ENCODE measurements at places on chromosomes 5 and 9.

DNA sequence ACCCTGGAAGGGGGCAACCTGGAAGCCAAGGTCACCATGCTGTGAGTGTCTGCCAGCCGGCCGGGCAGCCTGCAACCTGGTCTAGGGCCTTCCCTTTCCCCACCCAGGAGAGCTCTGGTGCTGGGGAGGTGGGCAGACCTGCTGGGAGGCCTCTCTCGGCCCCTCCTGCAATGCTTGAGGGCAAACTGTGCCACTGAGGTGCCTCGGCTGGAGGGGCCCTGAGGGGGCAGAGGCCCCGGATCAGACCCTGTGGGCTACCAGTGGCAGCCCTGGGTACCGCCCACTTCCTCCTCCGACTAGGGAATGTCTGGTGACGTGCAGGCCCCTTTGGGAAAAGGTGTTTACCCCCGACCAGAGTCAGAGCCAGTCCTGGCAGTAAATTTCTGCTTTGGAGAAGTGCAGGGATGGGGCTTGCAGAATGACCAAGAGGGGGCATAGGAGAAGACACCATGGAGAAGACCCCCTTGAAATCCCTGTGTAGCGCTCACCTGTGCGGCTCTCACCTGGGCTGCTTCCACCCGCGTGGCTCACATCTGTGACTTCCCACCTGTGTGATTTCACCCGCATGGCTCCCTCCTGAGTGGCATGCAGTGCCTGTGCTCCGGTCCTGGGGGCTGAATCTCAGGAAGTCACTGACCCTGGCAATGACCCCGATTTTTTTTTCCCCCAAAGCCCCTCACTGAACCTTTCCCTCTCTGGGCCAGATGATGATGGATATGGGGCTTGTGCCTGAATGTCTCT, 1.1 kb downstream of the LCN1 start:
- DNase-seq = no peak

- DNase-seq = no peak
Observed at GRCh38 chr5:73007051-73007450, 51.2 kb downstream of the FCHO2 start.

DNA sequence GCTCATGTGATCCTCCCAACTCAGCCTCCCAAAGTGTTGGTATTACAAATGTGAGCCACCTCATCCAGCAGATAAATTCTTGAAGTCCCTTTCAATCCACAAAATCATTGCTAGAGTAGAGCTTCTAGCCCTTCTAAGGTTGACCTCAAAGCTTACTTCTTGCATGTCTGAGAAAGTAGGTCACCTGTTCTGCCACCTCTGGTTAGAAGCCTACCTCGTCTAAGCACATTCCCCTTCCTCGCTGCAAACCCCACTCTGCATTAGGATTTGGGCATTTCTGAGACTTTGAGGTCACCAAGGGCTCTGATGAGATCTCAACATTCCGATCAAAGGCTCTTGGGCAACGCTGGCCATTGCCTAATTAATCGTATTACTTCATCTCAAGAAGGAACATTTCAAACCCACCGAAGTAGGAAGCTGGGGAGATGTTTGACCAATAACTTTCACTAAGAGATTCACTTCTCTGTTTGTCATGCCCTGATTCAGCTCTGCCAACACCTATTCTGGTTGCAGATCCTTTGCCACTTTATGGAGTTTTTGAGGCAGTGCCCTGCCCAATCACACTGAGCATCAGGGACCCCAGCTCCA, 8.6 kb downstream of the ADAM19 start:
- no peak for DNase-seq

DNA sequence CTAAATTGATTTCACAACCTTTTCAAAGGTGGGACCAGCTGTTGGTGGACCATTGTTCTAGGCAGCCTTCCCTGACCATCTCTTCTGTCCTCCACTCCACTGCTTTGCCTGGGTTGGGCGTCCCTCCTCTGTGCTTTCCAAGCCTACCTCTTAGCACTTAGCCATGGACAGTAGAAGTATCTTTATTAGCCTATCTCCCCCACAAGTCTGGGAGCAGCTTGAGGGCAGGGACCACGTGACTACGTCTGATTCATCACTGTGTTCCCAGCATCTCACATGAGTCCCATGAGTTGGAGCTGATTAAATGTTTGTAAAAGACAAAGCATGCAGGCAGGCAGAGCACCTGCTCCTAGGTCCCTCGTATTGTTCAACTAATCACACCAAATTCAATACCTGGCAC, 20.9 kb downstream of the MORN5 start:
- no peak for DNase-seq

- DNase-seq = no peak
Observed at GRCh38 chr5:26872337-26872736, 166.0 kb downstream of the CDH9 start.

DNA sequence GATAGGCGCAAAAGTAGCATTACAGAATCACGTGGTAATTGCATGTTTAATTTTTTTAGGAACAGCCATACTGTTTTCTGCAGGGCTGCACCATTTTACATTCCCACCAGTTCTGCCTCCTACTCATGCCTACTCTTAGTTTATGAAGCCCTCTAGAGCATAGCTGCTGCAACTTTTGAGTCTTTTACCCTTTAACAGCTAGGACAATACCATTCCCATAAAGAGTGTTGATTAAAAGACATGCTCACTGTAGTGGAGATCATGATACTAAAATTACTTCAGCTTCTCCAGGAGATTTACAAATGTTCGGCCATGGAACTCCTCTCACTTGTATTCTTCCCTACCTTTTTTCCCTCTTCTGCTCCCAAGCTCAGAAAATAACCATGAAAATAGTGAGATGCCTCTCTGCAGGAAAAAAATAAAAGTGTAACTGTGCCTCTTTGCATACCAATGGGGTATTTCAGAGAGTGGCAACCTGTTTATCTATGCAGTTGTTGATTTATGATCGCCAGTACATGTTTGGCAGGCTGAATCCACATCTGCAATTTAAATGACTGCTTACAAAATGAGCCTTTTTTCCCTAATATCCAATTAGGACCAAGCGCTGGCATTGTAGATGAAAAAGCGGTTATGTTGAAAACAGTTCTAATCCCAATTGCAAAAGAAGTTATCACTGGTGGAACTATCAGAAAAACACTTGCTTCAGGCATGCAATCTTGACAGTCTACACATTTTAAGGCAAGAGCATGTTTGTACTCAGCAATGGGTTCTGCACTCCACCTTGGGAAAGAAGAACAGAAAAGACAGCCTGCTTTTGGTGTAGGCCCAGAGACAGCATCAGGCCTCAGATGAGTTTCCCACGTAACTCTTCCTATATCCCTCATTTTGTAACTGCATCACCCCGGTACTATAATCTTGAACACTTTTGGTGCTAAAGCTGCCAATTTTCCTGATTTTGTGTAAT, 131.1 kb downstream of the ADAMTSL1 start:
- no peak for DNase-seq

DNA sequence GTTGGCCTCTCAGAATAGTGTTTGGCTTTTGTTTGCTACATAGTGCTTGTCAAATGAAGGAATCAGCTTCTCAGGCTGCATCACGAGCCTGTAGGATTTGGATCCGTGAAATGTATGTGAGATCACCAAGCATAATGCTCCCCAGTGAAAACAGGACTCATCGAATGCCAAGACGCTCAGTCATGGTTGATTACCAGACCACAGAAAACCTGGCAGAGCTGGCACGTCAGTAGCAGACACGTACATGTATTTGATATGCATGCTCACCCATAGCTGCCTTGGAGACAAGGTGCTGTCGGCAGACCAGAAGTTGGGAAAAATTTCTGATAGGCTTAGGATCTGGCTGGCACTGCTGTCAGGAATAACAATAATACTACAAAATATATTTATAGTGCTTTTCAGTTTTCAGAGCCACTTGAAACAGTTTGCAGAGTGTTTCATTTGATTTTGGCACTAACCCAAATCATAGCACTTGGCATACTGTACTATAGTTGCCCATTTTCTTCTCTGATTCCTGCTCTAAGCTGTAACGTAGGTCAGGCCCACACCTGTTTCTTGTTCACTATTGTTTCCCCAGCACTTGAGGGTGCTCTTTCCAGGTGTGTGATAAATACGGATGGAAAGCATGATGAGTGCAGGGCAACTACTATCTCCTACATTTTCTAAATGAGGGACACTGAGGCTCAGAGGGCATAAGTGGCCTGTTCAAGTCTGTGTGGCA, 226.1 kb downstream of the NR3C1 start:
- no peak for DNase-seq

GRCh38 chr5:59543821-59544442, 349.6 kb downstream of the PDE4D start:
- DNase-seq = no peak

- no peak for DNase-seq
Observed at GRCh38 chr5:158058208-158059120, 199.5 kb upstream of the CLINT1 start.

DNA sequence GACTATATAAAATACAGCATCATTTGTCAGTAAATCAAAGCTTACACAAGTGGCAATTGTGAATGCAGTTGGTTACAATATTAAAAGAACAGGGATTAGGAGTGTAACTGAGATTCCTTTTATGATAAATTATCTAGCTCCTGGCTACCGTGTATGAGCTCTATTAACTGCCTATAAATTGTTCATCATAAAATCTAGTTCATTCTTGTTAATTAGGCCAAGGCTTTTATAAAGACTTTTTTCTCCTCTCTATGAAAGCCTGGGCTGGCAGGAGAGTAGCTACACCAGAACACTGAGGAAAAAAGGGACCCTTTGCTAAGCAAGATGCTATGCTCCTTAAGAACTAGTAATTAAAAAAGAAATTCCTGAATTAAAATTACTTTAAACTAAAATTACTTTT, 132.4 kb upstream of the MEF2C start:
- DNase-seq = no peak

GRCh38 chr5:166860426-166860825, 1431.0 kb upstream of the WWC1 start:
- no peak for DNase-seq

All from activated naive CD4-positive, alpha-beta T cell treated with anti-CD3 and anti-CD28 coated beads for 36 hours (primary cell).